Motor neuron (in vitro differentiated cells): ENCODE measurements at places on chromosomes 2 and 18. TPM values are rescaled to one million over a fixed set of nuclear protein-coding genes. Genes with fewer than 3 reads are reported as not detected.
A peak's percentile ranks its signal among the peaks of the same experiment; 100 is the strongest.

LOXHD1 gene
- total RNA-seq = not detected in 2 replicates

- no peak for ATAC-seq
These were observed 33.7 kb downstream of the SOX11 start for GRCh38 chr2:5725794-5726463.

- ATAC-seq = no peak
These were observed 16.2 kb downstream of the ATG16L1 start for GRCh38 chr2:233267516-233268245.

DNA sequence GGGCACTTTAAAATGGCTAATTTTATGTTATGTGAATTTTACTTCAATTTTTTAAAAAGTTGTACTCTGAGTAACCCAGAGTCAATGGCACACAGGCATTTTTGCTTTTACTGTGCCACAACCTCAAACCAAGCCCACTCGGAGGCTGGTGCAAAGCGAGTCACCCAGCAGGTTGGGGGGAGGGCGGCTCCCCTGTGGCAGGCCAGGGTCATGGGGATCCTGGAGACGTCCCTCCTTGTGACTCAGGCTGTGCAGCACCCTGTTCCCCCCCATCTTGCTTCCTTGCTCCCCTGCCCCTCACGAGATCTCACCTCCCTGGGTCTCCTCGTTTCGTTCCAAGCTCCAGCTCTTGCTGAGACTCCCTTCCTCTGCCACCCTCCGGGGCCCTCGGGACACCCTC lies 58.6 kb downstream of the POMC start:
- ATAC-seq = no peak

DNA sequence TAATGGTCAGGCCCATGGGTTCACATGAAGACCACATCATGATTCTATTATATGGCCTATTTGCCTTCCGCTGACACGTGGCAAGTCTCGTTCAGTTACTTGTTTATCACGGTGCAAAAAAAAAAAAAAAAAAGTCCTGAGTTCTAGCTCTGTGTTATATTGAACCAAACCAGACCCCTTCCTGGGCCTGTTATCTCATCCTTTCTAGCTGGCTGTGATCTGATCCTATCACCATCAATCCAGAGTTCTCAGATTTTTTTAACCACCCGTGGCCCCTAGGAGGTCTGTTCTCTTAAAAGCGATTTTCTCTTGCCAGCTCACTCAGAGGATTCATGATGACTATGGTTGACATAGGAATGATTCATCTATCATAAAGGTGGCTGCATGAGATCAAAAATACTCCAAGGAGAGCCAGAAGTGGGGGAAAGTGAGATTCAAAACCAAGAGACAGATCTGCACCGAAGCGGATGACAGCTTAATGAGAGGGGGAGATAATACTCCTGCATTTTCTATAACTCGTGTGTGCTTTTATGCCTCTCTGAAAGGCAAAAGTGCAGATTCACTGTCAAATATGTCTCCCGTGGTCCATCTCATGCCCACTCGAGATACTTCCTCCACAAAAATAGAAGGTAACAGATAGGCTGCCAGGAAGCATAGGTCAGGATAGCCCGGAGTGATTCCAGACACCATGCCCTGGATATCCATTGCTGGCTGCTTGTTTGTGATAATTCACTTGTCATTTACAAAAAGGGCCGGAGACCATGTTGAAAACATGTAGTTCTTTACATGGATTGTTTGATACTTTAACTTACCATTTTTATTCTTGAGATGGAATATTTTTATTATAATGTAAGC lies 505.7 kb upstream of the KLHL29 start:
- ATAC-seq = no peak

GRCh38 chr2:212667751-212668316 lies 129.2 kb upstream of the ERBB4 start:
- ATAC-seq = no peak

GRCh38 chr2:41294331-41294730 lies 753.5 kb upstream of the PKDCC start:
- ATAC-seq = peak; percentile 64

NTSR2 gene
- total RNA-seq = not detected in 2 replicates

GRCh38 chr2:99775585-99775984 lies 285.8 kb upstream of the REV1 start:
- no peak for ATAC-seq

BOLL gene
- 0.29 TPM in 1 of 2 replicates, not detected in the other for total RNA-seq

DNA sequence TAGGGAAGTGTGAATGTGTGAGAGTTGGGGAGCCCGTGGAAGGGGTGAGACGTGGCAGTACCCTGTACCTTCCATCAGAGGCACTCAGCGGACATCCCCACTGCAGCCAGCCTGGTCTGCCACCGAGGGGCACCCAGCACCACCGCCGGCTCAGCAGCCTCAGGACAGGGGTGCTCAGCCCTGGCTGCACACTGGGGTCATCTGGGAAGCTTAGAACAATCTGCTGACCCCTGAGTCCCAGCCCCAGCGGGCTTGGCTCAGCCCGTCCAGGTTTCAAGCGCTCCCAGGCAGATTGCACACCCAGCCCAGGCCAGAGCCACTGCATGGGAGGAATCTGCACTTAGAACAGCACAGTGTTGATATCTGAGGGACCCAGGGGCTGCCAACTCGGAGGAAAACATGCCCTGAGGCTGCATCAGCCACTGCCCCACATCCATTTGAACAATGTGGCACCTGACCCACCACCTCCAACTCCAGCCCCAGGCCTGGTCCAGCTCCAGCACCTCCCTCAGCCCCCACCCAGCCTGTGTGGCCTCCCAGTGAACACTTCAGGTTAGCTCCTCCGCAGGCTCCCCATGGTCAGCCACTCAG lies 147.1 kb upstream of the OTOS start:
- ATAC-seq = no peak

GRCh38 chr18:61136711-61137251 lies 196.4 kb upstream of the CDH20 start:
- no peak for ATAC-seq

- no peak for ATAC-seq
These were observed 128.1 kb upstream of the PDE1A start for GRCh38 chr2:182554950-182555349.

SLC4A3 gene
- total RNA-seq = 1.7 and 2.1 TPM in 2 replicates

DYNAP gene
- 0.42 TPM in 1 of 2 replicates, not detected in the other for total RNA-seq

- ATAC-seq = no peak
These were observed 87.1 kb downstream of the LRRTM1 start for GRCh38 chr2:80217446-80217845.

DNA sequence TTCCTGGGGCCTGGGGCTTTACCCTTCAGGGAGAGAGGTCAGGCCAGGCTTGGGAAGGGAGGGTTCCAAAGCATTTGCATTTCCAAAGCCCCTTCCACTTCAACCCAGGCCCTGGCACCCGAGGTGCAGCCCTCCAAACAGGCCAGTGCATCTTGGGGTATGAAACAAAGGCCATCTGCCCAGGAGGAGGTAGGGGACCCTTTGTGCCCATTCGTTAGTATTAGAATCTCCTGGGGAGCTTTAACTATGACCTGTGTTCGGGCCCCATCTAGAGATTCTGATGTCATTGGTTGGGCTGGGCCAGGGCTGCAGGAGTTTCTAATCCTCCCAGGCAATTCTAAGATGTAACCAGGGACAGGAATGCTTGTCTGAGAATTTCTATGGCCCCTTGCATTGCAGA lies 73.6 kb downstream of the CIB4 start:
- ATAC-seq = no peak

DNA sequence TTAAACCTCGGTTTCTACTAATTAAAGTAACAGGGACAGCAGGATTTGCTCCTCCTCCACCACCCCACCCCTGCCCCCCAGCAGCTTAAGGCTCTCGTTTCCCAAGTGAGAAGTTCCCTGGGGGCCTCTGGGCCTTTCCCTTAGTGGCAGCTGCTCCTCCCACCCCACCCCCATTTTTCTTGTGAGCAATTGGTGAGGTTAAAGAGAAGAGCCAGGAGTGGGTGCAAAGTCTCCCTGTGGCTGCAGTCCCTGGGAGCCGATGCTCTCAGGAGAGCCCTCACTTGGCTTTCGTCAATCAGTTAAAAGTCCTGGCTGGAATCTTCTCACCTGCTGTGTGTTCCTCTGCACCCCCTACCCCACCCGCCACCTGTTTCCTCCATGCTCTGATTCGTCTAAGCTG lies 48.7 kb upstream of the AGAP1 start:
- ATAC-seq = no peak

GRCh38 chr18:44654573-44654972 lies 26.1 kb upstream of the SETBP1 start:
- ATAC-seq = no peak

KLF7 gene
- 24.4 and 27.3 TPM in 2 replicates for total RNA-seq

CPLX4 gene
- total RNA-seq = 0.27 TPM in 1 of 2 replicates, not detected in the other

GRCh38 chr2:170930991-170931266 lies 1.9 kb downstream of the GORASP2 start:
- ATAC-seq = no peak

CMPK2 gene
- total RNA-seq = 1.00 and 1.5 TPM in 2 replicates

- peak; percentile 67 for ATAC-seq
These were observed 127.6 kb upstream of the LYPD1 start for GRCh38 chr2:132797556-132797955.

DNA sequence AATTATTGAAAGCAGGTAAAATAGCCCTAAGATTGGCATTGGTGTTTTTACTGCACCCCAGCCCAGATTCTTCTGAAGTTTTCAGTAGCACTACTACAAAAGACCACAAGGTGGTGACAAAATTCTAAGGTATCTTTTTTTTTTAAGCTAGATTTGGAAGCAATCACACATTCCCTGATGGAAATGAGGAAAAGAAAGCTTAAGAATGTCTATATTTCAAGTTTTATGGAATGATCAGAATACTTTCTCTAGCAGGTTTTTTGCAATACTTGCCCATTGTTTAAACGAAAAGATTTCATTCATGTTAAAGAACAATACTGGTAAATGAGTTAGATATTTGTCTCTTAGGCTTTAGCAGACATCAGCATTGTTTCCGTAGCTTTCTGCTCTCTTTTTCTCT lies 32.1 kb upstream of the ZNF638 start:
- no peak for ATAC-seq

HOXD9 gene
- 2.9 and 4.5 TPM in 2 replicates for total RNA-seq

STEAP3 gene
- 2.2 and 2.8 TPM in 2 replicates for total RNA-seq

- no peak for ATAC-seq
These were observed 25.5 kb downstream of the GCG start for GRCh38 chr2:162126527-162126926.

DNA sequence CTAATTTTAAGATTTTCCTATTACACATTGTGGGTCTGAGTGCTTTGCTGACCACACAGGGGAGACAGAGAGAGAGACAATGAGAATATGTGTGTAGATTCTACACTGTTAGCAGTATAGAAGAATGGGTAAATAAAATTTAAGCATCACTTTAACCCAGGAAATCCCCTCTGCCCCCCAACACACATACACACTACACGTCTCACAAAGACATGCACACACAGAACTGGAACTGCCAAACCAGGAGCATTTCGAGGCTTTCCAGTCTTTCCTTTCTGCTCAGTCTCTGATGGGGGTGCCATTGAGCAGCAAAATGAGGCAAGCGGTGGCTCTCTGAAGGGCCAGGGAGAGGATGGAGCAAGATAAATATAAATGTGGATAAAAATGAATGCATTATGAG lies 2.5 kb downstream of the MERTK start:
- peak; percentile 2 for ATAC-seq

- ATAC-seq = no peak
These were observed 82.7 kb upstream of the SLC66A3 start for GRCh38 chr2:11072550-11072949.

PPP1R1C gene
- total RNA-seq = 0.39 TPM in 1 of 2 replicates, not detected in the other

PRKAG3 gene
- 0.07 TPM in 1 of 2 replicates, not detected in the other for total RNA-seq

DNA sequence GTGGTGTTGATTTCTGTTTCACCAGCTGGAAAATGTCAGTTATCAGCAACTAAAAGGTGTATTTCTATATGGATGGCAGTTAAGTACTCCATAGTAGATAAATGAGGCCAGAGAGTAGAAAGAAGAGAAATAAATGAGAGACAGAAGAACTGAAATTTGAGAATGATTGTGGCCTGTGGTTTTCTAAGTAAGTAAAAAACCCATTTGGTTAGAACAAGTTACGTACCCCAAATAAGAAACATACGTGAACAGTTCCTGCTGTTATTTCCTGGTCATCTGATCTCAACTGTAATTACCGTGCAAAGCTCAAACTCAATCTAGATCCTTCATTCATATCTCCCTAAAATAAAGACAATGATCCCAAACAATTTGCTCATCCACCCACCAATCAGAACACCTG lies 181.3 kb downstream of the PID1 start:
- ATAC-seq = no peak

SLC4A5 gene
- total RNA-seq = 4.5 and 5.9 TPM in 2 replicates

GRCh38 chr18:936941-937340 lies 32.3 kb downstream of the ADCYAP1 start:
- ATAC-seq = no peak

DNA sequence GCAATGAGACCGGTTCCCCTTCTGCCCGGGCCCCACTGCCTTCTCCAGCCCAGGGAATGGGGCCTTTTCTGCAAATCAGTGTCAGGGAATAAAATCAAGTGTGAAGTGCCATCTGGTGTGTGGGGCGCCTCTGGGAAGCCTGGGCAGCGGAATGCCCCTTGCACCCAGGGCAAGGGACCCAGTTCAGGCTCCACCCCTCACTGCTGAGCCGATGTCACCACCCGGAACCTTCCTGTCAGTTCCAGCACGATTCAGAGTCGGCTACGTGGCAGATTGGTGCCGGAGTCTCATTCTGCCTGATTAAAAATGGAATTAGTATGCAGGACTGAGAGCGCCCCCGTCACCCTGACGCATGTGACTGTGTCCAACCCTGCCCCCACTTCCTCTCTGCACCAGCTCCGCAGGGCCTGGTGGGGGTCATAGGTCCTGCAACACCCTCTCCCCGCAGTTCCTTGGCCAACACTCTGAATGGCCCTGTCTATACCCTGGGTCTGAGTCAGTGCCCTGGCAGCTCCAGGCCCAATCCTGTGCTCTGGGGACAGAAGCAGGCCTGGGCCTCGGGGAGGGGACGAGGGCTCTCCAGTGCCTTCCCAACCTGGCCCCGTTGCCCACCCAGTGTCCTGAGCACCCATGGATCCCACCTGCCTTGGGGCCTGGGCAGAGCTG lies 8.2 kb upstream of the ALPI start:
- no peak for ATAC-seq

PDE6D gene
- total RNA-seq = 36.0 and 39.1 TPM in 2 replicates

DNA sequence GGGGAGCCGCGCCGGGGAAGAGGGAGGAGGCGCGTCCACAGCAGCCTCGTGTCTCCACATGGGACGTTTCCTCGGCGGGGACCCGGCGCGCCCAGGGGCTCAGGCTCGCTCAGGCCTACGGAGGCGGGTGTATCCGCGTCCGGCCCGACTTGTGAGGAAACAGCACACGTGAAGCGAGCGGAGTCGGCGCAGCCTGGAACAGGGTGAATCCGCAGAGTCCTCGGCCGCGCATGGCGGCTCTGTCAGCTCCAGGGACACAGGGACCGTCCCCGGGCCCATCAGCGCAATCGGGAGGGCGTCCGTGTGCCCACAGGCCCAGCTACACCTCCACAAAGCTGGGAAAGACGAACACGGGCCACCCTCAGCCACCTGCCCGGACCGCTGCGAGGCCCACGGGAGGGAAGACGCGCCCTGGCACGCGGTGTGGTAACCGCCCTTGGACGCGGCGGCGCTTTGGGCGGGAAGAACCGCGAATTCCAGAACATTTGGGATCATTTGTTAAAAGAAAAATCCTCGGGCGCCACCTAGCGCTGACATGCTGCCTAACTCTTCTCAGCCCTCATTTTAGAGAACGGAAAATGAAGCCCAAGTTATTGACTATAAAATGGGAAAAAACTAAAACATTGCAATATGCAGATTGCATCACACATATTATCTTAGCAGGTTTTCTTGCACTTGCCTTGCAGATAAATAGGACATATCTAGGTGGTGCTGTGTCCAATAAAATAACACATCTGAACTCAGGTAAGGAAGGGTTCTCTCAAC lies 40.4 kb downstream of the TMEM18 start:
- ATAC-seq = peak; percentile 63

- no peak for ATAC-seq
These were observed 56.0 kb upstream of the COBLL1 start for GRCh38 chr2:164897469-164898260.

SERPINB8 gene
- total RNA-seq = 2.8 and 3.2 TPM in 2 replicates

GRCh38 chr2:24163601-24164000 lies 11.3 kb upstream of the FAM228A start:
- no peak for ATAC-seq
